Stimulated activated CD8-positive, alpha-beta memory T cell treated with anti-CD3 and anti-CD28 coated beads, Interleukin-4, amount 100 ng/mL, for 4 hours (primary cell): ENCODE measurements at places on chromosomes 5 and 9.

DNA sequence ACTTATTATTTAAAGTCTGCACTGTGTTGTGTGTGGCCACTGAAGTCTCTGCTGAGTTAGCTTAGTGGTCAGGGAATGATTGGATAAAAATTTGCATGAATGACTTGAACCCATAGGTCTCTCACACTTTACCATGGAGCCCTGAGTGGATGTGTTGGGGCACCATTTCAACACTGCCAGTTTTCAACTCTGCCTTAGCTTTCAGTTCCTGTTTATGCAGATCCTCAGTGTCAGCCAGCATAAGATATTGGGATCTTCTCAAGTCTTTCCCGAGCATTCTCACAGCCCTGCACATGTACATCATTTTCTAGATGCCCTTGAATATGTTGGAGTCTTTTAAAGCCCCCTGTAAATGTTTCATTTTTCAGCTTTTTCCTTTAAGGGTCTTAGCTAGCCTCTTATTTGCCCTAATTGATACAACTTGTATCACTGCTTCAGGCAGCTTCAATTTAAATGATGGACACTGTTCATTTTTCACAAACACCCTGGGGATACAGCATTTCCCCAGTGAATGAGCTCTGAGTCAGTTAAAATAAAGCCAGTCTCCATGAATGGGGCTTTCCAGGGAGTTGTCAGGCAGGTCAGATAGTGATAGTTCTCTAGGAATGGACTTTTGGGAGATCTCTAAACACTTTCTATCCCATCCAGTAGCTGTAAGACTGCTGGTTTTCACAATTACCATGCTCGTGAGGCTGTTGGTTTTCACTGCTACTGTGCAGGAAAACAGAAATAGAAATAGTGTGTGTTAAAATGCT is 211.9 kb upstream of the PAPPA start:
- no peak for DNase-seq

- no peak for DNase-seq
These were observed 222.5 kb upstream of the IL12B start for GRCh38 chr5:159552751-159553150.

DNA sequence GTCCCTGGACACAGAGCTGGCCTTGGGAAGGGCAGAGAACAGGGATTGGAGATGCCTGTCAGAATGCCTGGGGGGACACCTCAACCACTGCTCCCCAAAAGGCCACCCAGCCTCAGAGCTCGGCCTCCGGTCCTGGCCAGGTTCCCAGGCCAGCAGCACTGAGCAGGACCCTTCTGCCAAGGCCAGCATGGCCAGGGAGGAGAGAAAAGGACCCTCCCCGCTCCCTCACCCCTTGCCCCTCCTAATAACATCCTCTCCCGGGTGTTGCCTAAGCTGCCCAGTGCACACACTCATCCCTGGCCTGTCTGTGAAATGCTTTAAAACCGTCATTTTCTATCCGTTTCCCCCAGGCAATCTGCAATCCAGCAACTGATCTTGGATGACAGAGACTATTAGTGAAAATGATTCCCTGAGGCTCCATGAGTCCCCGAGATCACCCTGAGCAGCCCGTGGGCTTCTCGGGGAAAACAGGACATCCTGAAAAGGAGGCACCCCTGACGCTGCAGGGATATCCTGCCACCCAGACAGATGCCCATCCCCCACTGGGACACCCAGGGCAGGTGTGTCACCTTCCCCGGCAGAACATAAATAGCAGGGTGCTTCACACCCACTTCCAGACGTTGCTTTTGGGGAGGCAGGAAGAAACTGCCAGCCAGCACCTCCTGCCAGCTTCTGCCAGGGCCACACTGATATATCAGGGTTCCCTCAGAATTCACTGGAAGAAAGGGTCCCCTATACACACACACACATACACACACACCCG is 75.3 kb downstream of the ADAMTS2 start:
- DNase-seq = no peak

DNA sequence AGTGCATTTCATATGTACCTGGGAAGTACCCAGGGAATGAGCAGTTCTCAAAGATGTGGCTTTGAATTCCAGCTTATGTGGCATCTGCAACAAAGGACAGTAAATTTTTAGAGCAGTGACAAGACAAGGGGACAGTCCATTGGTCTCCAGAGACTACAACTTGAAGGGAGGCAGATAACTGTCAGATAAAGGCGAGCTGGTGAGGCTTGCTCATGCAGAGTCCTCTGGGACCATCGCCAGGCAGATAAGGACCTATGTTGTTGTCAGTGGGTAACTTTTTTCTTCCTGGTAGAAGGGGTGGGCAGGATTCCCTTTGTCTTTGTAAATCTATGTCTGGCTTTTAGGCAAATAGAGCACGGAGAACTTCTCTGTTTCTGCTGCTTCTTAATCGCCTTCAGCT is 120.2 kb downstream of the ICE1 start:
- DNase-seq = no peak
